ENCODE measurements at places on chromosomes 13 and 19.

DNA sequence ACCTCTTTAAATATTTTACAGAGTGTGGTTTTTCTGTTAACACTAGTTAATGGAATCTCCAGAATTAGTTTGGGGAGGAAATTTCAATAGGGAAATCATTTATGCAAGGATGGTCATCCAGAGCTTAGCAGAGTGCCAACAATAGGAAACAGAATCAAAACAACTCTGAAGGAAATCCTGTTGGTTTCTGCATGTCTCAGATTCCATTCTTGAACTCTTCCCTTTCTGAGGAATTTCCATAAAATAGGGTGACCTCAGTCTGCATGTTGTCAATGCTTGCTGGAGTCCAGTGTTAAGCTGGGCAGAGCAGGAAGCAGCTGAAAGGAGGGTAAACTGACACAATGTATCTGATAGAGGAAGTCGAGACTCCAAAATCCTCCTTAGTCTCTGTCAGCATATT, 16.9 kb downstream of the CBY2 start:
- DNase-seq: no peak

DNA sequence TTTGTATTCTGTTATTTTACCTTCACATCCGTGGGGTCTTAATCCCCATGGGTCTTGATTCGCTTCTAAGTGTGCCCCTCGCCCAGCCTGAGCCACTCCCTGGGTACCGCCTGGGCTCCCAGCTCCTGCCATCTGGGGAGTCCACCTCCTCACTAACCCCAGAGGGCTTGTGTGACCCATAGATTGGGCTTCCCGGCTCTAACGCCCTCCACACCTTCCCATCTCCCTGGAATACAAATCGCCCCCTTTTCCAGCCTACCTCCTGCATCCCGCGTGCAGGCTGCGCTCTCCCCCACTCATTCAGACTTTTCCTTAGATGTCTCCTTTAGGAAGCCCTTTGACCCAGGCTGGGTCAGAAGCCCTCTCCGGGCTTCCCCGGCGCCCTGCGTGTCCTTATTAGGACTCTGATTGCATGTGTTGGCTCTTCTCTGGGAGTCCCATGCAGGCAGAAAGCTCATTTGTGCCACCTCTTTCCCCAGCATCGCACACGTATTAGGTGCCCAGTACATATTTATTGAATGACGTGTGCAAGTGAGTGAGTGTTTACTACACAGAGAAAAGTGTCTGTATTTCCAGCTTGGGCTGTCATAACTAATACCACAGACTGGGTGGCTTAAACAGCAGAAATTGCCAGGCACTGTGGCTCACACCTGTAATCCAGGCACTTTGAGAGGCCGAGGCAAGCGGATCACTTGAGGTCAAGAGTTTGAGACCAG, 757 bp downstream of the CCDC124 start:
- DNase-seq: no peak

DNA sequence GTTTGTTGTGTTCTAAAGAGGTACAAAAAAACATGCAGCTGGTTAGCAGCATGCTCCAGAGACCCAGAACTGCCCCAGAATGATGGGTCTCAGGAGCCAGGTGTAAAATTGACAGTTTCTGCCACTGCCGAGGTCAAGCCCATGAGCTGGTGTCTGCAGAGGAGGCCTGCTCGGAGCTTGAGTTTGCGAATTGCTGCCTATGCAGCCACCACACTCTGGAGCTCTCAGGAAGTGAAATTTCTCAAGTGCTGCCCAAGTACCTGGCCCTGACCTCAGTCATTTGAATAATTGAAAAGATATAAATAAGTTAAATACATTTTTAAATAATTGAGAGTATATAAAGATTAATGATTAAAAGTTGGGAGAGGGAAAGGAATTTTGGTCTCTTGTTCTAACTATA, 66.4 kb downstream of the ZAR1L start:
- DNase-seq: no peak

GRCh38 chr13:107427536-107427935, 787.8 kb downstream of the LIG4 start:
- no peak for DNase-seq

DNA sequence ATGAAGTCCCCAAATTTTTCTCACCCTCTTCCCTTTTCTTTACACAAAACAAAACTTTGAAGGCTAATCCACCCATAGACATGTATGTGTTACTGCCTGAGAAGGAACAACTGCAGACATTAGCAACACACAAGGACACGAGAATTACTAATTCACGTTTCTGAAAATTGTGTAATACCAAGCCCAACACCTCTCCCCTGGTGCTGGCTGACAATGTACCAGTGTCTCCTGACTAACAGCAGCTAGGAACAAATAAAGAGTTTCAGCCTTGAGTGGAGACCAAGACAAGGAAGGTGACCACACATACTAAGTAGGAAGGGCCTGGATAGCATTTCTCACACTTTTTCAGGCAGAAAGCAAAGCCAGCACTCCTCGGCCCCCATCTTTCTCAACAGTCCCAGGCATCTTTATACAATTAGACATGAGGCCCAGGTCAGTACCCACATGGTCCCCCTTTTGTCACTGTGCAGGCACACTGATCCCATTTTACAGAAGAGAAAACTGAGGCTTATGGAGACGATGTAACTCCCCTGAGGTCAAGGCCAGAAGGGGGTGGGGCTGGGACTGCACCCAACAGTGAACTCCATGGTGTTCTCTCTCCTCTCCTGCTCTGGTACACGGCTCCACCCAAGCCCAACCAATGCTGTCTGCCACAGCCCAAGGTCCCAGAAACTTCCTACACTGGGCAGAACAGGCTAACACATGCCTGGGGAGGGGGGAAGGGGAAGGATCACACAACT, 8.7 kb downstream of the BRD4 start:
- DNase-seq: no peak

DNA sequence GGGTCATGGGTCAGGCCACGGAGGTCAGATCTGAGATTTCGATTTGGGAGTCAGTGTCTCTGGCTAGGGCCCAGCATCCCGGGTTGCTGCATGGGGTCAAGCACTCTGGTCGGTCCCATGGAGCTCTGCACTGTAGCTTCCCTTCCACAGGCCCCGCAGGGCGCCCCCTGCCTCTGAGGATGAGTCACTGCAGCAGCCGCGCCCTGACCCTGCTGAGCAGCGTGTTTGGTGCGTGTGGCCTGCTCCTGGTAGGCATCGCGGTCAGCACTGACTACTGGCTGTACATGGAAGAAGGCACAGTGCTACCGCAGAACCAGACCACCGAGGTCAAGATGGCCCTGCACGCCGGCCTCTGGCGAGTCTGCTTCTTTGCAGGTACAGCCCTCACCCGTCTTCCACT, 3.6 kb downstream of the CACNG7 start:
- no peak for DNase-seq

GRCh38 chr19:3047496-3048189, 14.7 kb downstream of the TLE5 start:
- DNase-seq: peak; percentile 40

GRCh38 chr19:18397242-18398202, at the start of gene LRRC25:
LRRC25 (minus strand) TSS chr19:18397622; CDS start chr19:18396963, 659 bp downstream.
- no peak for DNase-seq
